ENCODE measurements at places on chromosomes 13 and 19.
A peak's percentile ranks its signal among the peaks of the same experiment; 100 is the strongest.

DNA sequence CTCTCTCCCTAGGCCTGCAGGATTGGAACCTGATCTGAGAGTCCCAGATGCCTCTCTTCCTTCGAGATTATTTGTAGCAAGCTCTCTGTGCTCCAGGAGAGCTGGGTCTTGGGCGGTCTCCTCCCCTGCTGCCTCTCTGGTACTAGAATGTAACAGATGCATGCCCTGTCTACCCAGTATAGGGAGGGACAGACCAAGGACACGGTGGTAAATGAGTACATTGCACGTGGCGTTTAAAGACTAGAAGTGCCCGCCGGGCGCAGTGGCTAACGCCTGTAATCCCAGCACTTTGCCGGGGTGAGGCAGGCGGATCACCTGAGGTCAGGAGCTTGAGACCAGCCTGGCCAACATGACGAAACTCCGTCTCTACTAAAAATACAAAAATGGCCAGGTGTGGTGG, 11.7 kb downstream of the SLC27A1 start:
- no peak for DNase-seq

DNA sequence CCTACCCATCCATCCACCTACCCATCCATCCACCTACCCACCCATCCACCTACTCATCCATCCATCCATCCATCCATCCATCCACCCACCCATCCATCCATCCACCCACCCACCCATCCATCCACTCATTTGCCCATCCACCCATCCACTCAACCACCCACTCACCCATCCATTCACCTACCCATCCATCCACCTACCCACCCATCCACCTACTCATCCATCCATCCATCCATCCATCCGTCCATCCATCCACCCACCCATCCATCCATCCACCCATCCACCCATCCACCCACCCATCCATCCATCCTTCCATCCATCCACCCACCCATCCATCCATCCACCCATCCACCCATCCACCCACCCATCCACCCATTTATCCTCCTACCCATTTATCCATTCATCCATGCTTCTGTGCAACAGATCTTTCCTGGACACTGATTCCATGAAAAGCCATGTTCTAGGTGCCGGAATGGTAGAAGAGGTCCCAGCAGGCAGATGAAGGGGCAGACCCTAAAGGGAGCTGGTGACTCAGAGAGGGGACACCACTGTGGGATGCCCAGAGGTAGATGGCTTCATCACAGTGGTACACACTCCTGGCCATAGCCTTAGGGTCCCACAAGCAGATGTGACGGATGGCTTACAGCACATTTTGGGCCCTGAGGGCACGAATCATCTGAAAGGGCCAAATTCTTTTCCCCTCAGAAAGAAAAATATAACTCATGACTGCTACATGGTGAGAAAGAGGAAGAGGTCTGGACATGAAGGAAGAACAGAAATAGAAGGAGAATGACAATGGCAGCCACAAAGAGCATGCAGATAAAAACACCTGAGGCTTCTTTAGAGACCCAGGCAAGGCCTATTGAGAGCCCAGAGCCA, 76.0 kb downstream of the KCTD15 start:
- DNase-seq, result no peak

GRCh38 chr13:76971851-76972829, 19.7 kb upstream of the CLN5 start:
- DNase-seq, result no peak

DNA sequence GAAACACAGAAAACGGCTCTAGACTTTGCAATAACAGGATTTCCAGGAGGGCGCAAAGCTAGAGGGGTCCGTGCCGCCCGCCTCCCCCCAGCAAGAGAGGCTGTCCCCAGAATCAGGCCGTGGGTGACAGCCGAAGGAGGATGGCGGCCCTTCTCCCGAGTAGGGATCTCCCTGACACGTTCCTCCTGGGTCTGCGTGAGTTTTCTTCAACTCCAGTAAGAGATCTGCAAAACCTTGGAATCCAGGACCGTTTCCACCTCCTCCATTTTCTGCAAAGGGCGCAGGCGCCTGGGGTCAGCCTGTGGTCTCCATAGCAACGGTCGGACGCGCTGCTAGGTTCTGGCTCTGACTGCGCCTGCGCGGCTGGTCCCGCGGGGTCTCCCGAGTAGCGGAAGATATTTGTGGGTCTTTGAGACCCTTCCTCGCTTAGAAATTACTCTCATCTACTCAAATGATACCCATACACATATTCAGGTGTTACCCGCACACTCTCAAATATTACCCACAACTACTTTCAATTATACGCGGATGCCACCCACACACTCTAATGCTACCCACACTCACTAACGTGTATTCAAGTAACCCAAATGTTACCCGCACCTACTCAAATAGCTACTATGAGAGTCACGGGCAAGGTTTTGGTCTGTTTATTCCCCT, 2.1 kb downstream of the PNMA8C start:
- DNase-seq, result peak; percentile 85

DNA sequence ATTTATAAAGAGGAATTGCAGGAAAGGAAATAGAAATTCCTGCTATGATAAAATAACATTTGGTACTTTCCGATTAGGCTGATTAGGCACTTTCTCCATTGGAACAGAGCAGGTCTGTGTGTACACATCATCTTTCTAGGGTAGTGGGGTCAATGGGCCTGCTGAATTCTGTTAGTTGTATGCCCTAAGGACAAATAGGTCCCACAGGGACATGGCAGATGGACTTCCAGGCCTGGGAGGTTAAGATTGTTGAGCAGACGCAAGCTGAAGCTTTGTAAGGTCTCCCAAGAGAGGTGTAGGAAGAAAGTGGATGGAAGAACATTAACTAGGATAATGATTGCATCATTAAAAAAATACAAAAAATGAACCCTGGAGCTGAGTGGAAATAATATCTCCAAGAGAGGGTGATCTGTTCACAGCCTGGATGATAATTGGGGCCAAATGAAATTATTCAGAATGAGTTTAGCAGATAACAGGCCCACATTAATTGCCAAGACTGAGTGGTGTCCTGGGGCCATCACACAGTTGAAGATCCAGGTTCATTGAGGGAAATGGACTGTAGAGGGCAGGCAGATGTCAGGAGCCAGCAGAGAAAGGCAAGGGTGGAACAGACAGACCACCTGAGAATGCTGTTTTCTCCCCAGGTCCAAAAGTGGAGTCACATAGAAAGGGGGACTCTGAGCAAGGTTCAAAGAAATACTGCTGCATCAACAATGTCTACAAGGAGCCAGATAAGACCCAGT, 215.1 kb downstream of the DNAJC15 start:
- DNase-seq, result no peak
